HepG2 (cell line): ENCODE measurements at places on chromosomes 5 and 9. TPM values are rescaled to one million over a fixed set of nuclear protein-coding genes. Genes with fewer than 3 reads are reported as not detected.

MTREX gene
- 14.0 and 16.4 TPM in 2 replicates for polyA plus RNA-seq

RAB3C gene
- polyA plus RNA-seq, result 0.05 TPM in 1 of 2 replicates, not detected in the other

GRCh38 chr5:7745882-7746610 lies 104.9 kb downstream of the CFAP90 start:
- no peak overlapping the region for H3K4me3 ChIP-seq
- no peaks in the 10 kb centered on the region for H3K4me1 ChIP-seq
- DNase-seq, result peak; percentile 41
- H3K36me3 ChIP-seq, result no peaks in the 10 kb centered on the region
- no peak overlapping the region for H3K27ac ChIP-seq

GRCh38 chr9:131734165-131734610 lies 5.7 kb downstream of the RAPGEF1 start:
- no peak overlapping the region for H3K4me3 ChIP-seq
- no peaks in the 10 kb centered on the region for H3K36me3 ChIP-seq
- H3K4me1 ChIP-seq, result peaks cover 96% of the 10 kb centered on the region
- DNase-seq, result no peak

DNA sequence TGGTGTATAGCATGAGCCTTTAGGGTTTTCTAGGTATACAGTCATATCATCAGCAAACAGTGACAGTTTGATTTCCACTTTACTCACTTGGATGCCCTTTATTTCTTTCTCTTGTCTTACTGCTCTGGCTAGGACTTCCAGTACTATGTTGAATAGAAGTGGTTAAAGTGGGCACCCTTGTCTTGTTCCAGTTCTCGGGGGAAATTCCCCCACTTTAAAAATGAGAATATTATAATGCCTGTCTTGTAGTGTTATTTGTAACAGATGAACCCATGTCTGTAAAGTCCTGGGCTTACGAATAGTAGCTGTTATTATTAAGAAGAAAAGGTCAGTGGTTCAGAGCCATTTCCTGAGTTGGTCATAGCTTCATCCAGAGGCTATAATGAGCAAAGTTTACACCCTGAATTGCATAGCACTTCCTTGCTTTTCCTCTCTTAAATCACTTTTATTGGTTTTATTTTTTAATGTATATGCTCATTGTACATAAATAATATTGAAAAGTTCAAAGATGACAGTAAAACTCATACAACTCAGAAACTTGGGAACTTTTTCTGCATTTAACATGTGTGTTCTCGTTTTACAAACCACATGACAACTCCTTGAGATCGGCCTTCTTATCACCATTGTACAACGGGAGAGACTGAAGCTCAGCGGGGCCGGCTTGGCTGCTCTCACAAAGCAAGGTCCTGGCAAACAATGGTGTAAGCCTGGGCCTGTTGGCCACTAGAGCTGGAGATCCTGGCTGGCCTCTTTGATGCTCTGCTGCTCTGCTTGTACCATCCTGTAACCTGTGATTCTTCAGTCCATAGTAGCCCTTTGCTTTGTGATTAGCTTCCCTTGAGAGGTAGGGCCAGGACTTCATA lies 85.2 kb downstream of the CYFIP2 start:
- H3K36me3 ChIP-seq, result no peaks in the 10 kb centered on the region
- no peak overlapping the region for H3K27ac ChIP-seq
- H3K4me3 ChIP-seq, result no peak overlapping the region

DNA sequence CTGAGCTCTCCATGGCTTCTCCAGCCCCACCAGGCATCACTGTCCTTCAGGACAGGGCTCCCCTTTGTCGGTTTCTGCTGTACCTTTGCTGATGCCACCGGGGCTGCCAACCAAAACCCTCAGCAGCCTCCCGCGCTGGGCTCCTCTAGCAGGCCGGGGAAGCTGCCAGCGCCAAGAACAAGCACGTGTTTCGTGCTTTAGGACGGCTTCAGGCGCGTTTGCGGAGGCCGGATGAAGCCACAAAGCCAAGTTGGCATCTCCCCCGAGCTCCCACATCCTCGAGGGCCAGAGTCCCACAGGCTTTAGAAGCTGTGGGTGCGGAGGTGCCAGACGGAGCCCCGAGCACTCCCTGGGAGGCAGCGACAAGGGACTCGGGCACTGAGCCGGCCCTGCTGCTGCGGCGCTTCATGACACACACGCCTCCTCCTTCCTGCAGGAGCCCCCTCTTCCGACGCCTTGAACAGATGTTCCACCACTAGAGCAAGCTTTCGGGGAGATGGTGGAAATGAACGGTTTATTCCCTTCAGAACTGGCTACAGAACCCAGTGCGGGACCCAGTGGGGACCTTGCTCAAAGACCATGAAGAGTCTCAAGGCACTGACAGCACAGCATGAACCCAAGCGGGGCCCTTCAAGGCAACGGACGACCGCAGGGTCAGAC lies 36.7 kb downstream of the SARDH start:
- H3K27me3 ChIP-seq, result no peaks in the 10 kb centered on the region
- H3K27ac ChIP-seq, result no peak overlapping the region
- no peak for DNase-seq
- H3K36me3 ChIP-seq, result peaks cover 4% of the 10 kb centered on the region; the same call in 1 of the 2 replicates

- no peaks in the 10 kb centered on the region for H3K36me3 ChIP-seq
- no peak overlapping the region for H3K27ac ChIP-seq
Measured at GRCh38 chr5:79936646-79937216, 54.3 kb downstream of the MTX3 start.

- DNase-seq, result no peak
- H3K4me3 ChIP-seq, result no peak overlapping the region
- no peaks in the 10 kb centered on the region for H3K36me3 ChIP-seq
- no peak overlapping the region for H3K27ac ChIP-seq
- H3K27me3 ChIP-seq, result peaks cover 6% of the 10 kb centered on the region
Measured at GRCh38 chr5:171300358-171300757, 8.7 kb upstream of the TLX3 start.

DNA sequence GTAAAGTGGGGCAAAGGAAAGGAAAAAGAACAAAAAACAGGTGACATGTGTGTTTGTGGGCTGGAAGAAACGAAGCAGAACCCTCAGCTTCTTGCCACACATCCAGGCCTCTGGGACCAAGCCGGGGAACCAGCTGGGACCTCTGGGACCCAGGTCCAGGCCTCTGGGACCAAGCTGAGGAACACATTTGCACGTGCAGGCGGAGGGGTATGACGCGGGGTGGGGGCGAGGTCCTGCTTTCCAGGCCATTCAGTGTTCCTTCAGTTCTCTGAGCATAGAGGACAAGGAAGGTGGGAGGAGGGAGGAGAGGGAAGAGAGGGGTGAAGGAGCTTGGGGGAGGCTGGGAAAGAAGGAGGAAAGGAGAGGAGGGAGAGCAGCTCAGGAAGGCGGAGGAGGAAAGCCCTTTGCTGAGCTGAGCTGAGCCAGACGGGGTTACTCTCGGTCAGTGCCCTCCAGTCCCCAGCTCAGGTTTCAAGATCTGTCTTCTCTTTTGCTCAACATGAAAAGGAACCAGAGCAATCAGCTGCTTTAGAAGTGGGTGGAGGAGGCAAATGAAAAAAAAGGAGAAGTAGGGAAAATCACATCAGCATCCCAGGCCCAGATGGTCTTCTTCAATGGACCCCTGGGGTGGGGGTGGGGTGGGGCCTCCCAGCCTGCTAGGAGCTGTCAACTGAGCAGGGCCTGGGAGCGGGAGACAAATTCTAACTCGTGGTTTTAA lies 59.1 kb downstream of the ABCA1 start:
- peaks cover 75% of the 10 kb centered on the region for H3K4me1 ChIP-seq
- no peak overlapping the region for H3K4me3 ChIP-seq
- peaks cover 33% of the 10 kb centered on the region for H3K36me3 ChIP-seq
- H3K27ac ChIP-seq, result no peak overlapping the region
- no peak for DNase-seq

DNA sequence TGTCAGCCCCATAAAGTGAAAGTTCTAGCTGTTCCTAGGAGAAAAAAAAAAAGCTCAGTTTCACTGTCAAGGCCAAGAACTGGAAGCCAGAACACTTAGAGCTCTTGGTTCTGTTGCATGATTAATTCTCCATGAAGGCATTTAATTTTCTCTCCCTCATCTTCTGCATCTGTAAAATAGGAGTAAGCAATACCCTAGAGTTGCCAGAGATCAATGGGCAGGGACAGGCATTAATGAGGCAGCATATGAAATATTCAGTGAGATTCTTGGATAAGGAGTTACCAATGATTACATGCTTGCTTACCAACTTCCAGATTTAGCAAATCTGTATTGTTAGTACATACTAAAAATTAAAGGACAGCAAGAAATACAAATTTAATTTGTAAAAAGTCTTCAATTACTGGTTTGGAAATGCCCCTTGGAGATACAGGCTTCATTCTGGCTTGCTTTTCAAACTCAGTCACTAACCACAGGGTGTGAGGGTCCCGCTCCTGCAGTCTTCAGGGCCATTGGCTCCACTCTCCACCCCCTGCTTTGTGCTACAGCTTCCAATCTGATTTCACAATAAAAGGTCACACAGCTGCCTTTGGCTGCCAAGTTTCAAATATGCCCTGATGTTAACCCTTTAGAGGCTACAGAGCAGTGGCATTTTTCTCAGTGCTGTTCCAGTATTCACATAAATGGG lies 624.6 kb downstream of the BNC2 start:
- no peak overlapping the region for H3K4me3 ChIP-seq
- H3K27me3 ChIP-seq, result no peaks in the 10 kb centered on the region
- no peaks in the 10 kb centered on the region for H3K4me1 ChIP-seq
- no peaks in the 10 kb centered on the region for H3K36me3 ChIP-seq
- DNase-seq, result no peak

GRCh38 chr5:141873933-141874261 lies 4.3 kb downstream of the PCDH1 start:
- H3K27ac ChIP-seq, result no peak overlapping the region
- no peak for DNase-seq
- no peak overlapping the region for H3K4me3 ChIP-seq
- no peaks in the 10 kb centered on the region for H3K36me3 ChIP-seq

- H3K27ac ChIP-seq, result no peak overlapping the region
- no peak for DNase-seq
- H3K36me3 ChIP-seq, result no peaks in the 10 kb centered on the region
- H3K4me3 ChIP-seq, result no peak overlapping the region
Measured at GRCh38 chr9:113674436-113674835, 201.7 kb upstream of the ZNF618 start.

DNA sequence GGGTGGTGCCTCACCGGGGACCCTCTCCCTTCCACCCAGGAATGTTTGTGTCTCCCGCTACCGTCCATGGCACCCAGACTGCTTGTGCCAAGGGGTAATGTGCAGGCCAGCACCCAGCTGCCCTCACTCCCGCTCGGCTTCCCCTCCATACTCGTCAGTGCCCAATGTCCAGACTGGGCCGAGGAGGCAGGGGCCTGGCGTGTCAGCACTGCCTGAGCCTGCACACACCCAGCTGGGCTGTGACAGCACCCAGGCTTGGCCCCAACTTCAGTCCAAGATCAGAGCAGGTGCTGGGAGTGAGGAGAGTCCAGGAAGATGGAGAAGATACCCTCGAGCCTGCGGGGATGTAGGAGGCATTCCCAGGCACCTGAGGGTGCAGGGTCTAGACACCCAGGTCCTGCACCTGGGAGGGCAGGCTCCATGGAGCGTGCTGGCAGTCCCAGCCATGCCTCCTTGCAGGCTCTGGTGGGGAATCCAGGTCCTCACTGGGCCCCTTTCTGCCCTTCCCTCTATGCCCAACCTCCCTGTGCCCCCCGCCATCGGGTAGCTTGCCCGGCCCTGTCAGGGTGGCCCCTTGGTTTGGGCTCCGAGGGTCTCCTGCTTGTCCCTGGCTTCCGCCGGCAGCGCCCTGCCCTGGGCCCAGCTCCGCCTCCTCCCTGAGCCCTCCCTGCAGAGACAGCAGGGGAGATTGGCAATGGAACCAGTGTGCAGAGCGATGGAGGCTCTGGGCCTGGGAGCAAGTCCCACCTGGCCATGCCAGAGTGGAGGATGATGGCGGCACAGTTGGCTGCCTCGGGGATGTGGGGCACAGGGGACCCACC lies 250.8 kb upstream of the EDIL3 start:
- H3K36me3 ChIP-seq, result no peaks in the 10 kb centered on the region
- H3K4me3 ChIP-seq, result no peak overlapping the region
- H3K27ac ChIP-seq, result no peak overlapping the region
- DNase-seq, result no peak

- H3K36me3 ChIP-seq, result no peaks in the 10 kb centered on the region
- H3K27me3 ChIP-seq, result no peaks in the 10 kb centered on the region
- no peak for DNase-seq
- H3K27ac ChIP-seq, result no peak overlapping the region
- no peak overlapping the region for H3K4me3 ChIP-seq
- no peaks in the 10 kb centered on the region for H3K4me1 ChIP-seq
Measured at GRCh38 chr9:30928045-30928444, 1456.4 kb upstream of the ACO1 start.

DNA sequence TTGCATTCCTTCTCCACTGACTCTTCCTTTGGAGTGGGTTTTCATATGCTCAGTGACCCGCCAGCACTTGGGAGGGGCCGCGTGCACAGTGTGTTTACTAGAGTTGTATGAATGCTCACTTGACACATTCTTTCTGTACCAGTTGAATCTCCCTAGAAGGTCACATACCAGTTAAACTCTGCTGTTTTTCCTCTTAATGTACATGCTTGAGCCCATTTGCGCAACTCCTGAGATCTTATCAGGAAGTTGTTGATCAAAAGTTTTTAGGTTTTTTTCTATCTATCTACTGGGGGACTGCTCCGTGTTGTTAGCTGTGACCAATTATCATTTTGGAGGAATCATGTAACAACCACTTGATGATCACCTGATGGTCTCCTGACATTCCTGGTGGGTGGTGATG lies 392.7 kb downstream of the CDH9 start:
- no peak overlapping the region for H3K27ac ChIP-seq
- DNase-seq, result no peak
- H3K27me3 ChIP-seq, result no peaks in the 10 kb centered on the region
- H3K4me1 ChIP-seq, result no peaks in the 10 kb centered on the region
- no peaks in the 10 kb centered on the region for H3K36me3 ChIP-seq

DNA sequence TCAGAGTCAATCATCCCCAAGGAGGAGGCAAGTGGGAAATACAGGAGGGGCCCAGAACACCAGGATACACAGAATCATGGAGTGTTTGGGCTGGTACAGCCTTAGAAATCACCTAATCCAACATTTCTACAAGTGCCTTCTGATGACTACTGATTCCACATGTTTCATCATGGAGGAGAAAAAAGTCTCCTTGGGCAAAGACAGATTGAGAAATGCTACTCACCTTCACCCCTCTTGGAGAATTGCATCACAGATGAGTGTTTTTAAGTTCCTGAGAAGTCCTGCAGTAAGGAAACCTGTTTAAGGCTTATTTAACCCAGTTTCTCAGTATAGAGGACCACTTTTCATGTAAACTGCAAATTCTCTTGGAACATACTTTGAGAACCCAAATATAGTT lies 2.2 kb upstream of the SLIT3 start:
- H3K4me3 ChIP-seq, result no peak overlapping the region
- H3K4me1 ChIP-seq, result no peaks in the 10 kb centered on the region
- no peak overlapping the region for H3K27ac ChIP-seq
- DNase-seq, result no peak
